NCI-H187 (cell line): ENCODE measurements at places on chromosomes 12 and 14.

- DNase-seq = no peak
Observed at GRCh38 chr14:76836029-76836630, 9.9 kb downstream of the LRRC74A start.

DNA sequence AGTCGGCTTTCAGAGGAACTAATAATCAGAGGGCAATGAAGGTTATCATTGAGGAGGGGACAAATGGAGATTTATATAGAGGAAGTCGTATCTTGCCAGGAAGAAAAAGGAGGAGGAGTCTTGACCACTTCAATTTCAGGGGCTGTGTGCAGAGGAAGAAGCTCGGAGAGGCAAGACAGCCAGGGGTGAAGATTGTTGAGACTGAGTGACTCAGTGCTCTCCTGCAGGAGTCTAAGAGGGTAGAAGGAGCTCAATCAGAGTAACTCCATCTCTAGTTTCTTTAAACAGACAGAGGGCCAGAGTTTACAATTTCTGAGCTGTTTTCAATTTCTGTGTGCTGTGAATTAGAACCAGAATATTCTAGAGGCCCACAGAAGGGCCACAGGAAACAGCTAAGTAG, 439.3 kb upstream of the PRICKLE1 start:
- DNase-seq = no peak

- DNase-seq = no peak
Observed at GRCh38 chr12:21989819-21990412, 48.7 kb upstream of the ABCC9 start.

DNA sequence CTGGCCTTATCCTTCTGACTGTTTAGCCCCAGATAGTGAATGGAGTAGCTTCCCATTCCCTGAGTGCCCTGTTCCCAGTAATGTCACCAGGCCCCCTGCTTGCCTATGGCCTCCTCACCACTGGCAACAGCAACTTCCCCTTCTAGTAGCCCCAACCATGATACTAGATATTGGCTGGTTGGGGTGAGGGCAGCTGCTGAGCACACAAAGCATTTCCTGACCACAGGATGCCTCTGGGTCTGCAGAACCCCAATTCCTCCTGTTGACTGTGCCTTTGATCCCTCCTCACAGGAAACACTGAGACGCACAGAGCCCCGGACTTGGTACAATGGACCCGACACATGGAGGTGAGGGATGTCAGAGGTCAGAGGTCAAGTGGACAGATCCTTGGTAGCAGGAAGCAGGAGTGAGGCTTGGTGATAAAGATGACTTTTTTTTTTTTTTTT, 597 bp downstream of the SOAT2 start:
- DNase-seq = no peak

GRCh38 chr12:122080149-122081082, 1.9 kb downstream of the MLXIP start:
- DNase-seq = no peak

- no peak for DNase-seq
Observed at GRCh38 chr14:27243365-27243764, 645.5 kb upstream of the NOVA1 start.
